ENCODE measurements at places on chromosomes 4 and X. TPM values are rescaled to one million over a fixed set of nuclear protein-coding genes. Genes with fewer than 3 reads are reported as not detected.

The EIF1AX gene
- 26.3 TPM for total RNA-seq

DNA sequence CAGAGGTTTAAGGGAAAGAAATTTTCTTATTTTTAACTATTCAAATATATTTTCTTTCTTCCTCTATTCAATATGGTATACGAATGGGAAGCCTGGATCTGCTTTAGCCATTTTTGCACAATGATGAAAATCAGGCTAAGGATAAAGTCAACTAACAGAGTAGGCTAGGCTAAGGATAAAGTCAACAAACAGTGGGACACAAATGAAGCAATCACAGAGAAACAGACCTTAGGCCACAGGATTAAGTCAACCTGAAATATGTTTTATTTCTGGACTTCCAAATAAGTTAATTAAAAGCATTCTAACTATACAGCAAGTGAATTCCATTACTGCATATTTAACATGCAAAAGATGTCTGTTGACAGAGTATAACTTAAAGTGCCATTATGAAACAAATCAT is 17.0 kb downstream of the DYNLT3 start:
- no peaks in the 10 kb centered on the region for H3K36me3 ChIP-seq
- H3K27ac ChIP-seq = no peak overlapping the region
- DNase-seq = no peak
- H3K27me3 ChIP-seq = no peaks in the 10 kb centered on the region
- H3K4me1 ChIP-seq = no peaks in the 10 kb centered on the region

The PHKA1 gene
- total RNA-seq = 4.2 TPM

GRCh38 chrX:99078301-99078700 is 1331.8 kb downstream of the PCDH19 start:
- no peak for DNase-seq
- peaks cover 7% of the 10 kb centered on the region for H3K27me3 ChIP-seq
- H3K27ac ChIP-seq = no peak overlapping the region
- H3K4me3 ChIP-seq = no peak overlapping the region

GRCh38 chrX:129777218-129778030 is 2.3 kb upstream of the SASH3 start:
- peak overlapping the region; percentile 34 for H3K27ac ChIP-seq
- no peak overlapping the region for H3K4me3 ChIP-seq
- H3K4me1 ChIP-seq = no peaks in the 10 kb centered on the region
- H3K36me3 ChIP-seq = no peaks in the 10 kb centered on the region
- no peak for DNase-seq
- no peaks in the 10 kb centered on the region for H3K27me3 ChIP-seq

The TCEAL7 gene
- total RNA-seq = 15.9 TPM

The CLDN22 gene
- not detected for total RNA-seq

DNA sequence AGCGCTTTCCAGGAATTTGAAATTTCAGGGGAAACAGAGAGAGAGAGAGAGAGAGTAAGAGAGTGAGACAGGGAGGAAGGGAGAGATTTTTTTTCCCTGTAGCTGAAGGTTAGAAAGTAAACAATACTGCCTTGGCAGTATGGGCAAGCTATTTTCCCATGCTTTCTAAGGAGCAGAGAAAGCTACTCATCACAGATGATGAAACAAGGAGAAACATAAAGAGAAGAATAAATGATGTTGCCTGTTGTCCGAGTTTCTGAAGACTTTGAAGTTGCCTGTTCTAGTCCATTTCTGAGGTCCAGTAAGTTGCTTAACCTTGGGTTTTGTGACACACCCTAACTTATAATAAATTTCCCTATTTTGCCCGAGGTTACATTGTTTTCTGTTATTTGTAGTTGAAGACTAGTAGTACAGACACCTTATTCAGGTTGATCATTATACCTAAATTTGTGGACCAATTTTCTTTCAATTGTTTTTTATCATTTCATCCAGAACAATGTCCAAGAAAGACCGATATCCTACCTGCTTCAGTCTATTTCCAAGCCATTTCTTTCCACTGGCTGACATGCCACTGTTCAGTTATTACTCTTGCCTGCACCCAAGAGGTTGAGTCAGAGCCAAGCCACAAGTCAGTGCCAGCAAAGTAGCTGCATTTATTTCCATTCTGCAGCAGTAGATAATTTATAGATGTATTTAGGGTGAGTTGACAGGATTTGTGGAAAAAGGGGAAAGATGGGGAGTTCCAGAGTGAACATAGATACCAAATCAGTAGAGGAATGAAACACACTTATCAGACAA is 49.7 kb upstream of the SLC16A2 start:
- H3K27ac ChIP-seq = no peak overlapping the region
- no peak overlapping the region for H3K4me3 ChIP-seq
- DNase-seq = no peak
- H3K27me3 ChIP-seq = no peaks in the 10 kb centered on the region
- H3K36me3 ChIP-seq = no peaks in the 10 kb centered on the region

DNA sequence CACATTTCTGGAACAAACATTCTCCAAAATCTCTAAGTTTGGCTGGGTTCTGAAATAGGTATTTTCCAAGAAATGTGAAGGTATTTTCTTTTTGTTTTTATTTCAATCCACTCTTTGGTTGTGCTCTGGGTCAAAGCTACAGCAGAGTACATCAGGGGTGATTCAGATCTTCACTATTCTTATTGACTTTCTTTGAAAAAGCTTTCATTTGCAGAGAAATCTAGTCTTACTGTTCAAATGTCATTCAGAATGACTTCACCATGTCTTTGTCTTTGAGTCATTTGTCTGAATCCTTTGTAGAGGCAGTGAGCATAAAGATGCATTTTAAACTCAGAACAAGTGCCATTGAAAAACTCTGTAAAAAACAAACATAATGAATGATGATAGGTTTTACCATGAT is 547.2 kb upstream of the ADGRL3 start:
- no peak for DNase-seq
- H3K4me3 ChIP-seq = no peak overlapping the region
- H3K27ac ChIP-seq = no peak overlapping the region
- no peaks in the 10 kb centered on the region for H3K27me3 ChIP-seq

GRCh38 chr4:176186067-176186466 is 9.3 kb downstream of the SPATA4 start:
- no peaks in the 10 kb centered on the region for H3K27me3 ChIP-seq
- DNase-seq = no peak
- H3K36me3 ChIP-seq = no peaks in the 10 kb centered on the region
- no peak overlapping the region for H3K4me3 ChIP-seq
- no peaks in the 10 kb centered on the region for H3K4me1 ChIP-seq

- no peak overlapping the region for H3K4me3 ChIP-seq
- no peak for DNase-seq
- no peaks in the 10 kb centered on the region for H3K36me3 ChIP-seq
Observed at GRCh38 chrX:7117587-7117986, 29.9 kb upstream of the STS start.

DNA sequence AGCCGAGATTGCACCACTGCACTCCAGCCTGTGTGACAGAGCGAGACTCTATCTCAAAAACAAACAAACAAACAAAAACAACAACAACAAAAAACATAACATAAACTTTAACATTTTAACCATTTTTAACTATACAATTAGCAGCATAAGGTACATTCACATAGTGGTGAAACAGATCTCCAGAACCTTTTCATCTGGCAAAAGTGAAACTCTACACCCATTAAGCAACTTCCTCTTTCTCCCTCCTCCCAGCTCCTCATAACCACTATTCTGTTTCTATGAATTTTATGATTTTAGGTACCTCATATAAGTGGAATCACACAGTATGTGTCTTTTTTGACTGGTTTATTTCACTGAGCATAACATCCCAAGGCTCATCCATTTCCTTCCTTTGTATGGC is 103.6 kb downstream of the FAM13A start:
- DNase-seq = no peak
- no peak overlapping the region for H3K27ac ChIP-seq
- H3K36me3 ChIP-seq = no peaks in the 10 kb centered on the region
- no peaks in the 10 kb centered on the region for H3K27me3 ChIP-seq
- no peak overlapping the region for H3K4me3 ChIP-seq
